Activated naive CD4-positive, alpha-beta T cell treated with anti-CD3 and anti-CD28 coated beads for 36 hours (primary cell): ENCODE measurements at places on chromosomes 5 and 9. TPM values are rescaled to one million over a fixed set of nuclear protein-coding genes. Genes with fewer than 3 reads are reported as not detected.

Gene RNF208
- total RNA-seq: 5.0 TPM

Gene ANKRD55
- 14.1 TPM for total RNA-seq

Gene RABL6
- total RNA-seq: 74.9 TPM

Gene MIER3
- 12.3 TPM for total RNA-seq

- H3K4me1 ChIP-seq: peaks cover 17% of the 10 kb centered on the region
- H3K27ac ChIP-seq: peak overlapping the region; percentile 30
- H3K4me3 ChIP-seq: no peak overlapping the region
- peak; percentile 39 for DNase-seq
Measured at GRCh38 chr5:172688349-172689217, 47.5 kb downstream of the NEURL1B start.

DNA sequence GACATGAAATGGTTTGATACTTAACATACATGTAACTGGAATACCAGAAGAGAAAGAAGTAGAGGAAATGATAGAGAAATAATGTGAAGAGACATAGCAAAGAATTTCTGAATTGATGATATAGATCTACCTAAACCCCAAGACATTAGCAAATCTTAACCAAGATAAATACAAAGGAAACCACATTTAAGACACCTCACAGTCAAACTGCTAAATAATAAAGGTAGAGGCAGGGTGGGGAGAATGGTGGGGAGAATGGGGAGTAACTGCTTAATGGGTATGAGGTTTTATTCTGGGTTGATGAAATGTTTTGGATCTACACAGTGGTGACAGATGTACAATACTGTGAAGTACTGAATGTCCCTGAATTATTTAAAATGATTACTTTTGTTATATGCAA, 17.5 kb downstream of the CARNMT1 start:
- H3K36me3 ChIP-seq: peaks cover 23% of the 10 kb centered on the region
- no peaks in the 10 kb centered on the region for H3K27me3 ChIP-seq
- peaks cover 21% of the 10 kb centered on the region for H3K4me1 ChIP-seq
- no peak overlapping the region for H3K4me3 ChIP-seq

- DNase-seq: no peak
- no peaks in the 10 kb centered on the region for H3K36me3 ChIP-seq
- H3K4me1 ChIP-seq: no peaks in the 10 kb centered on the region
- H3K27ac ChIP-seq: no peak overlapping the region
- no peak overlapping the region for H3K4me3 ChIP-seq
Measured at GRCh38 chr9:130565792-130566191, 13.6 kb upstream of the FUBP3 start.

- no peak overlapping the region for H3K4me3 ChIP-seq
- H3K27ac ChIP-seq: no peak overlapping the region
- H3K36me3 ChIP-seq: no peaks in the 10 kb centered on the region
- H3K27me3 ChIP-seq: peaks cover 4% of the 10 kb centered on the region
- peaks cover 9% of the 10 kb centered on the region for H3K4me1 ChIP-seq
- DNase-seq: no peak
Measured at GRCh38 chr5:175551266-175551665, 72.9 kb downstream of the SFXN1 start.

GRCh38 chr9:91474656-91475055, 51.0 kb upstream of the NFIL3 start:
- no peaks in the 10 kb centered on the region for H3K4me1 ChIP-seq
- no peak for DNase-seq
- H3K4me3 ChIP-seq: no peak overlapping the region

DNA sequence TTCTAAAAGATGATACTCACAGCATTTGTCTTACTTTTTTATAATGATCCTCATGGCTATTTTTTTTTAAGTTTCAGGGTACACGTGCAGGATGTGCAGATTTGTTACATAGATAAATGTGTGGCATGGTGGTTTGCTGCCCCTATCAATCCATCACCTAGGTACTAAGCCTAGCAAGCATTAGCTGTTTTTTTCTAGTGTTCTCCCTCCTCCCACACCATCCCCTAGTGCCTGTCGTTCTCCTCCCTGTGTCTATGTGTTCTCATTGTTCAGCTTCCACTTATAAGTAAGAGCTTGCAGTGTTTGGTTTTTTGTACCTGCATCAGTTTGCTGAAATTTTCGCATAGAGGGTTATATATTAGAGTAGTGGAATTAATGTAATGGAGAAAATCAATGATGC, 189.1 kb upstream of the CDH12 start:
- no peaks in the 10 kb centered on the region for H3K4me1 ChIP-seq
- no peaks in the 10 kb centered on the region for H3K36me3 ChIP-seq
